ENCODE measurements at places on chromosomes 12 and 14. TPM values are rescaled to one million over a fixed set of nuclear protein-coding genes. Genes with fewer than 3 reads are reported as not detected.

GRCh38 chr14:45679853-45680252 lies 426.9 kb upstream of the MIS18BP1 start:
- DNase-seq: no peak

The FAM90A1 gene
- total RNA-seq: 0.13 TPM

GRCh38 chr12:47754881-47755280 lies 3.8 kb downstream of the RAPGEF3 start:
- no peak for DNase-seq

DNA sequence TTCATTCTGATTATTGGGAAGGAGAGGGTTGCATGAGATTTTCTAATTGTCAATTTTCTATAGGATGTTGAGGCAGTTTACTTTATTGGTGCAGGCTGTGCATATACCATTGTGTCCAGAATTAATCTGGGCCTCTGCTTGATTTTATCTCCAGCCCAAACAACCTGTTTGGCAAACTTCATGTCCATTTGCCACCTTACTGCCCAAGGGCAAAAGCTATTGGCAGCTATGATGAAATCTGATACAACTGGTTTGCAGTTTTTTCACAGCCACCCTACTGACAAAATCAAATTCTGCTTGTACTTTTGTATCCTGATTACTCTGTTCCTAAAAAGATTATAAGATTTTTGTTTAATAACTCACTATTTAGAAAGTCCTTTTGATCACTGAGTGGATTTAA lies 789.2 kb upstream of the FBXO33 start:
- DNase-seq: no peak

GRCh38 chr14:69763761-69764510 lies 3.0 kb upstream of the SRSF5 start:
- DNase-seq: peak; percentile 53

DNA sequence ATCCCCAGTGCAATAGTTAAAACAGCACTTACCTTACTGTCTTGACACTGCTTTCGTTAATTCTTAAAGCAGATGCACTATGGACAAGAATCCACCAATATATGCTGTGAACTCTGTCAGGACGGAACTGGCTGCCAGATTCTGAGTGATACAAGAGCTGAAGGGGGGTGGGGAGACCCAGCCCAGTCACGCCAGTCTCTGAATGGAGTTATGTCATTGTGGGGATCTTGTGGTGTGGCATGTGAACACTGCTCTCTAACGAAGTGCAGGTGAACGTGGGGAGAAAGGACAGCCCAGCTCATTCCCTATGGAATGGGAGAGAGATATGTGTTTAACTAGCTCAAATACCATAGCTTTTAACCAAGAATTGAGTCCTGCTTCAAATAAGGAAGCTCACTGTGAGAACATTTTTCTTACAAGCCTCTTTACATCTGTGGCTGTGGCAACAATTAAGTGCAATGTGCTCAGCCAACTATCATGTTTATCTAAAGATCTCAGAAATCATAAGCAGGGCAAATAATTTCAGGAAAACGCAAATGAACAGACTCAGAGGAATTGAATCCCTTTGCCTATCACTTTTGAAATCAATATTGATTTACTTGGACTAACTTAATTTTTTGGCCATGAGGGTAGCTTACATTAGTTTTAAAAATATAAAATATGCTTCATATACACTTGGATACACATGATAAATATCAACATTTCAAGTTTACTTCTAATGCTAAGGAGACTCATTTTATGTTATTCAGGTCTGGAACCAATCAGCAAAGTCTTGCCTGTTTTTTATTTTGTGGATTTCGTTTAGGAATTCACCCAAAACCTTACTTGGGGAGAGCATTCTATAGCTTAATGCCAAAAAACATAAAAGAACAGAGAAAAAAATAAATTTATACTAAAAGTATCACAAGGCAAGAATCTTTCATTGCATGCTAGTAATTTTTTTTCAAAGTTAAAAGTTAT lies at the start of gene LUM:
Gene LUM, minus strand, starts transcription at position 129 of the 960 bp plus-strand sequence. CDS start 2,515 bp downstream, outside the sequence.
- DNase-seq: no peak

- DNase-seq: no peak
Measured at GRCh38 chr12:75550401-75551240, 39.2 kb upstream of the KRR1 start.

The CLEC4C gene
- not detected for total RNA-seq

The SLC38A4 gene
- not detected for total RNA-seq

DNA sequence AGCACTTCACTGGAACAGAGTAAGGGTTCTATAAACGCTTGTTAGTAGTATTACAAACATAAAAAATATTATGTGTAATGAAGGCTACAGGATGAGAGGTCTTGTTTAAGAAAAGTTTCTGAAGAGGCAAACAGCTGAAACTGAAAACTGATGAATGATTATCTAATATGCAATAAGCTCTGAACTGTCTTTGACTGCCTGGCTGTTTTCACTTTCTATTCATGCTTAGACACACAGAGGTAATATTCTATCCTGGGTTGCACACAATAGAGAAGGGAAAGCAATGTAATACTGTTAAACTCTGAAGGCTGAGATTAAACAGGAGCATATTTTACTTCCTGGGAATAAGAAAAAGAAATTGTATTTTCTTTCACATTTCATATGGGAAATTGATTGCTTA lies 251.3 kb downstream of the ALX1 start:
- no peak for DNase-seq

GRCh38 chr12:110531741-110532333 lies 29.7 kb downstream of the RAD9B start:
- DNase-seq: no peak

- DNase-seq: no peak
Measured at GRCh38 chr14:26252176-26252575, 345.7 kb downstream of the NOVA1 start.

GRCh38 chr12:107929436-107929835 lies 154.9 kb downstream of the ASCL4 start:
- DNase-seq: no peak

DNA sequence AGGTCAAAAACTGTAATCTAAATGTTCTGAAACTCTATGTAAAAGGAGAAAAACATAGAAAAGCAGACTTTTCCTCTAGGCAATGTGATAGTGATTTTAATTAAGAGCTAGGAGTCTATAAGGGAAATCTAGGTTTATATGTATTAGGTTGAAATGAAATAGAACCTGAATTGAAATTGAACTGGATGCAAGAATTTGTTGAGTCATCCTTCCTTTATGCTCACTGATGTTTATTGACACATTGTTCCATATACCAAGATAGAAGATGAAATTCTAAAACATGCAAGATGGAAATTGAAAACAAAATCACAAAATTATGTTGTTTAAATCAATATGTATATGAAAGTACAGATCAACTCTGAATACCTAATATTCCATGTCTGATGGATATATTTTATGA lies 170.4 kb upstream of the FLRT2 start:
- no peak for DNase-seq

- DNase-seq: no peak
Measured at GRCh38 chr12:5012337-5012736, 31.3 kb upstream of the KCNA5 start.

The SOAT2 gene
- 5.3 TPM for total RNA-seq

- DNase-seq: peak; percentile 90
Measured at GRCh38 chr12:54207539-54208294, 18.9 kb upstream of the SMUG1 start.

GRCh38 chr12:109880938-109881337 lies 597 bp upstream of the GLTP start:
- DNase-seq: no peak

GRCh38 chr14:103206836-103207387 lies 83.7 kb downstream of the TNFAIP2 start:
- no peak for DNase-seq

The TNFAIP2 gene
- 1.2 TPM for total RNA-seq

DNA sequence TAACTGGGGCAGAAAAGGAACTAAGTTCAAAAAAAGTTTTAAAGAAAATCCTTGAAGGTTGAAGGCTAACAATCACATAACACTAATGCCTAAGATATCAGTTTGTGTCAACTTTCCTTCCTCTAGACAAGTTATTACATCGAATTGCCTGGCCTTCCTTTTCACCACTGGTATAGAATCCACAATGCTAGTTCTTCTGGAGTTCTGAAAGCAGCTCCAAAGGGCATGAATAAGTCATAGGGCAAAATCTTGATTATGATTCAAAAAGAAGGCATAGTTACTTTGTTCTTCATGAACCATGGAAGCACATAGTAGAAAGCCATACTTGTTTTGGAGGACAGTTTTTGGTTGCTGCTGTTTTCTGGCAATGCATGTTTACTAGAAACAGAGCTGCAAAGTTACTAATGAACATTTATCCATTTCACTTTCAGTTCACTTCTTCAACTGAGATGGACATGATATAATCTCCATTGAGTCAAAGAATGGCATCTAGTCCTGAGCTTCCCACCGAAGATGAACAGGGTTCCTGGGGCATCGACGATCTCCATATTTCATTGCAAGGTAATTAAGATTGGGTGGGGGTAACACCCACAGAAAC lies 56.0 kb downstream of the SYNE2 start:
- DNase-seq: no peak

DNA sequence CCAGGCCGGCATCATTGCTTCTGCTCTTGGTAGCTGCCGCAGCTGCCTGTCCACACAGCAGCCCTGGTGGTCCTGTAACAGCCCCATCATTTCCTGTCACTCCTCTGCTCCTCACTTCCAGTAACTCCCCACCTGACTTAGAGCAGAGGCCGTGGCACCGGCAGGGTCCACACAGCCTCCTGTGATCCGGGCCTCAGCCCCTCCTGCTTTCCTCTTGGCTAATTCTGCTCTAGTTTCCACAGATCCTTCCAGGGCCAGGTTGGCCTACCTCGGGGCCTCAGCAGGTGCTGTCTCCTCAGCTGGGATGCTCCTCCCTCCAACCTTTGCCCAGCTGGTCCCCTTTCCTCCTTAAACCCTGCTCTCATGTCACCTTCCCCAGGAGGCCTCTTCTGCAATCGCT lies 80.2 kb downstream of the FZD10 start:
- no peak for DNase-seq

- DNase-seq: no peak
Measured at GRCh38 chr14:36057452-36058116, 118.9 kb downstream of the PTCSC3 start.

DNA sequence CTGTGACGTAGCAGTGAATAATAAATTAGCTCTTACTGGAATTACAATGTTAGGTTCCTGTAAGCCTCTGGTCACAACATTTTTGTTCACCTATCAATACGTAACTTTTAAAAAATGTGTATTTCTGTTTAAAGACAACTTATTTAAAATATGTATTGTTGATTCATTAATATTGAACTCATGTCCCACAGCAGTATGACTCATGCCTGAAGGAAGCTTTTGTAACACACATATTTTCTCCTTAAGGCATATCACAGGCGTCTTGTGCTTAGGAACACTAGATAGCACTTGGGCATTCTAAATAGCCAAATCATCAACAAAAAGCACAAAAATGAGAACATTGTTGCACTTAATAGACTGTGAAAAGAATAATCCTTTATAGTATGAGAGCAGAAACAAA lies 92.5 kb downstream of the GPHN start:
- no peak for DNase-seq

The LBHD2 gene
- not detected for total RNA-seq

DNA sequence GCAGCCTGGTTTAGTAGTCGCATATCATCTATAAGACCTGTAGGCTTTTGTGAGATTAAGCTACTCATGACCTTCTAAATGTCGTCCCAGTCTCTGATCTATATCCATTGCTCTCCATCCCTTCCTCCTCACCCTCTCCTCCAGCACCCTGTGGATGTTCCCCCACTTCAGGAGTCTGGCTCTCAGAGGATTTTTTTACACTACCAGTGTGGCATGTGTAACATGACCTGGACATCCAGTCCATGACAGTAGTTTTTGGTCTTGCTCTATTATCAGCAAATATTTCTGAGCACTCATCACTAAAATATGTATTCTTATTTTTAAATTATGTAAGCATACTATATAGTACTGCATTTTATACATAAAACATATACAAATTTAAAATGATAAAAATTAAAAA lies 142.1 kb downstream of the DYRK2 start:
- DNase-seq: no peak

DNA sequence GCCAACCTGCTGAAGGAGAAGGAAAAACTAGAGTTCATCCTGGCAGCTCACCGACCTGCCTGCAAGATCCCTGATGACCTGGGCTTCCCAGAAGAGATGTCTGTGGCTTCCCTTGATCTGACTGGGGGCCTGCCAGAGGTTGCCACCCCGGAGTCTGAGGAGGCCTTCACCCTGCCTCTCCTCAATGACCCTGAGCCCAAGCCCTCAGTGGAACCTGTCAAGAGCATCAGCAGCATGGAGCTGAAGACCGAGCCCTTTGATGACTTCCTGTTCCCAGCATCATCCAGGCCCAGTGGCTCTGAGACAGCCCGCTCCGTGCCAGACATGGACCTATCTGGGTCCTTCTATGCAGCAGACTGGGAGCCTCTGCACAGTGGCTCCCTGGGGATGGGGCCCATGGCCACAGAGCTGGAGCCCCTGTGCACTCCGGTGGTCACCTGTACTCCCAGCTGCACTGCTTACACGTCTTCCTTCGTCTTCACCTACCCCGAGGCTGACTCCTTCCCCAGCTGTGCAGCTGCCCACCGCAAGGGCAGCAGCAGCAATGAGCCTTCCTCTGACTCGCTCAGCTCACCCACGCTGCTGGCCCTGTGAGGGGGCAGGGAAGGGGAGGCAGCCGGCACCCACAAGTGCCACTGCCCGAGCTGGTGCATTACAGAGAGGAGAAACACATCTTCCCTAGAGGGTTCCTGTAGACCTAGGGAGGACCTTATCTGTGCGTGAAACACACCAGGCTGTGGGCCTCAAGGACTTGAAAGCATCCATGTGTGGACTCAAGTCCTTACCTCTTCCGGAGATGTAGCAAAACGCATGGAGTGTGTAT lies 2.4 kb downstream of the FOS start:
- no peak for DNase-seq

The TMEM117 gene
- total RNA-seq: 0.95 TPM

The DAD1 gene
- 196 TPM for total RNA-seq

- DNase-seq: no peak
Measured at GRCh38 chr12:75982979-75983660, 48.5 kb downstream of the PHLDA1 start.

The OR6J1 gene
- not detected for total RNA-seq

DNA sequence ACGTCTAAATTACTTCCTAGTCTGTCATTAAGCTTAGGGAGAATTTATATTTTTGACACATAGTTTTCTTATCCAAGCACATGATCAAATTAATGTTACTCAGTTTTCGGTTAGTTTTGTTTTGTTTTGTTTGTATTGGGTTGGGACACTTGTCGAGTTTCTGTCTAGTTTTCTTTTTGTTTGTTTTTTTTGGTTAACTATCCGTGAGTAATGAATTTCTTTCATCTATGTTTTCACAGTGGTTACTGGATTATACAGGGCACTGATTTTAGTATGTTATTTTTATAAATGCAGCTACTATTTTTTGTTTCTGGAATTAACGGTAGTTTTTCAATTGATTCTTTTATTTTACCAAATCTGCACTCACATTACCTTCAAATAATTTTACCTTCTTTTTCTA lies 2.7 kb downstream of the KLRF1 start:
- no peak for DNase-seq

The NTS gene
- total RNA-seq: not detected

The MANSC1 gene
- total RNA-seq: 0.20 TPM

- DNase-seq: no peak
Measured at GRCh38 chr12:32920506-32921085, 24.0 kb upstream of the PKP2 start.

The COA8 gene
- 45.6 TPM for total RNA-seq

The NANOG gene
- total RNA-seq: not detected

All from activated CD8-positive, alpha-beta T cell treated with anti-CD3 and anti-CD28 coated beads for 36 hours (primary cell).